ENCODE measurements at places on chromosomes 7 and 10.

DNA sequence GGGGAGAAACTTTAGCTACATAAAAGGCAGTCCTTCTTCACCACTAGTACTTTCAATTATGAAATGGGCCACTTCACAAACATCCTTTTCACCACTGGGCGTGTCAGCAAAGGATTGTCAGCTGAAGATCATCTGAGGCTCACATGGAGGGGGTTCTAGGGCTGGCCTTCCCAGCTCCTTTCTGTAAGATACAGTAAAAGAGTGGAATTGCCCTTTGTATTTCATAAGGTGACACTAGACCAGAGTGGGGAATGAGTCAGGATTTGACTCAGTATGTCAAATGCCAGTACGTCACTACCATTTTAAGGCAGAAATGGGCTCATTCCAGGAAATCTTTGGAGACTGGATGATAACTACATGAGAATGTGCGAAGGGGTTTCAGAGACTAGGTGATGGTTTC lies 21.2 kb upstream of the BLOC1S2 start:
- peak; percentile 87 for DNase-seq

DNA sequence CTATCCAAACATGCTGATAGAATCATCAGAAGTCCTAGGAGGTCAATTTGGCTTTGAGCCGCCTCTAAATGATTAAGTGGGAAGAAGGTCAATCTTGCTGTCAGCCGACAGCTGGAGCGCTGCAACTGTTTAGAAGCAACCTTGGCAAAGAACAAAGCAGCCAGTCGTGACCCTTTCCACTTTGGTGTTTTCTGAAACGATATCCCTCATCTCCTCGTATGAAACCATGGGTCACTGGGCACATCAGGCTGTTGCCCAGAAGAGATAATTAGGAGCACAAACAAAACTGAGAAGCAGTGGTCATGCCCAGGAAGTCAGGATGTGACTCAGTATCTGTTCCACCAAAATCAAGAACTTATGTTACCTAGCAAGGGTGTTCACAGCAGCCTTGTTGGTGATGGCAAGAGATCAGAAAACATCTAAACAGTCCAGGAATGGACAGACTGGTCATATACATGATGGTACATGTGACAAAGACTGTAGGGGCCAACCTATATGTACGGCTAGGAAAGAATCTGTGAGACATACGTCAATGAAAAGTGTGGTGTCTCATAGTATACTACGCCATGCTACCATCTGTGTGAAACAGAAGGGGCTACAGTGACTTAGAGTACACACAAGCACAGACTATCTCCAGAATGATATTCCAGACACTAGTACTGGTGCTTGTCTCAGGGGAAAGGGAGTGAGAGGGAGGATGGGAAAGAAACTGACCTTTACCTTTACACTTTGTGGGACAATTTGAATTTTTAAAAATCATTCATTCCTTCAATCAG lies 22.4 kb downstream of the STN1 start:
- peak; percentile 86 for DNase-seq

DNA sequence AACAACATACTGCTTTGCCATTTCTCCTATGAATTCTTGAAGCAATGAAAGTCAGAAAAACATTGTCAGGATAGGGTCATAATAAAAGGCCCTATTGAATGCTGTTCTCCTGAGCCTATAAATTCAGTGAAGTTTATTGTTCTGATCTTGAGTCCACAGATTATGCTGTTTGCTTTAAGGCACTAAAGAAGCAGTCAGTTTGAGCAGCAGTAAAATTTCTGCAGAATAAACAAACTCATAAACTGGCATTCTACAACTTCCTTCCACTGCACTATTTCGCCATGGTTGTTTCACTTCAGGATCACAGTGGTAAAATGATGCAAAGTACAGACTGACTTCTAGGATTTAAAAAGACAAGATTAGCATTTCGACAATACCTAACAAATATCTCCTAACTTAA lies 503.2 kb downstream of the SH2D4B start:
- DNase-seq, result no peak

- no peak for DNase-seq
These were observed 76.7 kb downstream of the CFAP58 start for GRCh38 chr10:104430360-104430759.

GRCh38 chr7:155787171-155787851 lies 25.0 kb downstream of the SHH start:
- DNase-seq, result peak; percentile 51

- DNase-seq, result no peak
These were observed 379.8 kb downstream of the GRID1 start for GRCh38 chr10:85986777-85987176.

- DNase-seq, result no peak
These were observed 124.9 kb downstream of the ANLN start for GRCh38 chr7:36514289-36515243.

GRCh38 chr10:34528320-34528719 lies 286.8 kb downstream of the PARD3 start:
- peak; percentile 94 for DNase-seq

DNA sequence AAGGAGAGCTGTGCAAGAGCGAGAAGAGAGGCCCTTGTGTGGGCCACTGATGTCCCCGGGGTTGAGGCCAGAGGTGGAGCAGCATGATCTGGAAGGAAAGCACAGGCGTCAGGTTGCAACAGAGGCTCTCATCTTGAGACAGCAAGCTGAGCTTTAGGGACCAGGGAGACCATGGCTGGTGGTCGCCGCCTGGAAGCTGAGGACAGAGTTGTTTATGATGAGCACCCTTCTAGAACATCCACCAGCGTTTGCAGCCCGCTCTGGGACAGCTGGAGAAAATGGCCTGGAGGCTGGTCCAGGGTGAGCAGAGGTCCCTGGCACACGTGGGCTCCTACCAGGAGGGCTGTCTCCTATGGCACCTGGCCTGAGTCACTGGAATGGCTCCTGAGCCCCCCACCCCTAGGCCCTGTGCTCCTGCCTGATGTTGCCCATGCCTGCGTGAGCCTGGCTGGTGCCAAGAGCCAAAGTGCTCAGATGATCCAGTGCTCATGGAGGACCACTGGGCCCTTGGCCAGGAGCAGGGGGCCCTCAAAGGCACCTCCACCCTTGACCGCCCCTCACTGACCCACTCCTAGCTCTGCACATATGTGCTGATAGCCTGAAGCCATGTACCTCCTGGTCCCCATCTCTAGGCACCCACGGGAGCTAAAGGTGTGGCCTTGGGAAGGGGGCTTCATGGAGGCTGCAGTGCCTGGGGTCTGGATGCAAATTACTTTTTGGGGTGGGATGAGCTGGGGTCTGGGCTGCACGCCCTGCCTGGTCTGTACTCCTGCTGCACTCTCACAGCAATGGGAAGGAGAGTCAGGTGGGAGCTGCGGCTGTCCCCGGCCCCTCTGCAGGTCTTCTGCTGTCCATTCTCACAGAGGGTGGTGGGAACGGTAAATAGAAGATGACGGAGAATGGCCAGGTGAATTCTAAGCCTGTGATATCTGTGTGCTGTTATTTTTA lies 40.1 kb upstream of the RET start:
- DNase-seq, result no peak

GRCh38 chr10:63143987-63144386 lies 10.9 kb downstream of the NRBF2 start:
- peak; percentile 11 for DNase-seq

All from GM23248 (cell line).